NCI-H1105 (cell line): ENCODE measurements at places on chromosomes 13 and 19.

GRCh38 chr13:79679334-79679733, 198.4 kb downstream of the NDFIP2 start:
- peak; percentile 31 for DNase-seq

GRCh38 chr13:52004511-52005170, 6.6 kb downstream of the ATP7B start:
- no peak for DNase-seq

- DNase-seq: no peak
These were observed 53.4 kb downstream of the MTMR6 start for GRCh38 chr13:25233861-25234260.

GRCh38 chr13:44573071-44573470, 3.1 kb downstream of the TSC22D1 start:
- no peak for DNase-seq

GRCh38 chr13:77833331-77833863, 85.2 kb downstream of the EDNRB start:
- DNase-seq: no peak

- DNase-seq: no peak
These were observed 3.5 kb downstream of the KLF2 start for GRCh38 chr19:16327911-16328823.

DNA sequence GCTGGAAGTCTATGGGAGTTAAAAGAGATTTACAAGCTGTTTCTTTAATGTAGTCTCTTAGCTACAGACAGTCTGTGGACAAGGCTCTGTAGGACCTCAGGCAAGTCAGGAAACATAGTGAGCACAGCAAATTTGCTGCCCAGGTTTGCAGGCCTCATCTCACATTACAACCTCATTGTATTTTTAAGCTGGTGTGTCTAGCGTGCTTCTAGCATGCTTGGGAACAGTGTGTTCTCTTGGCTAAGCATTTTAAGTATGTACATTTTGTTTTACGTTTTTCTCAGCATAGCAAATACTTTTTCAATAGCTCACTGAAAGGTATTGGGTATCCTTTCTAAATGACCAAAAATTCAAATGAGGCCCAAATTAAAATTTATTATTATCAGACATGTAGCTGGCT, 113.2 kb downstream of the STARD13 start:
- DNase-seq: no peak

DNA sequence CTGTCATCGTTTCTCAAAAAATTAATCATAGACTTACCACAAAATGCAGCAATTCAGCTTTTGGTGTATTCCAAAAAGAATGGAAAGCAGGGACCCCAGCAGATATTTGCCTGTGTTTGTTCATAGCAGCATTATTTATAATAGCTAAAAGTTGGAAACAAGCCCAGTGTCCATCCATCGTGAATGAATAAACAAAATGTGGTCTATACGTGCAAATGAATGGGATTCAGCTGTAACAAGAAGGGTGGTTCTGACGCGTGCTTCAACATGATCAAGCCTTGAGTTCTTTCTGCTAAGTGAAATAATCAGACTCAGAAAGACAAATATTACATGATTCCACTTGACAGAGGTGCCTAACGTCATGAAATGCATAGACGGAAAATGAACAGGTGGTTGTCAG, 36.4 kb downstream of the PSG11 start:
- peak; percentile 72 for DNase-seq

GRCh38 chr13:46166224-46166584, 15.8 kb downstream of the LCP1 start:
- DNase-seq: no peak

DNA sequence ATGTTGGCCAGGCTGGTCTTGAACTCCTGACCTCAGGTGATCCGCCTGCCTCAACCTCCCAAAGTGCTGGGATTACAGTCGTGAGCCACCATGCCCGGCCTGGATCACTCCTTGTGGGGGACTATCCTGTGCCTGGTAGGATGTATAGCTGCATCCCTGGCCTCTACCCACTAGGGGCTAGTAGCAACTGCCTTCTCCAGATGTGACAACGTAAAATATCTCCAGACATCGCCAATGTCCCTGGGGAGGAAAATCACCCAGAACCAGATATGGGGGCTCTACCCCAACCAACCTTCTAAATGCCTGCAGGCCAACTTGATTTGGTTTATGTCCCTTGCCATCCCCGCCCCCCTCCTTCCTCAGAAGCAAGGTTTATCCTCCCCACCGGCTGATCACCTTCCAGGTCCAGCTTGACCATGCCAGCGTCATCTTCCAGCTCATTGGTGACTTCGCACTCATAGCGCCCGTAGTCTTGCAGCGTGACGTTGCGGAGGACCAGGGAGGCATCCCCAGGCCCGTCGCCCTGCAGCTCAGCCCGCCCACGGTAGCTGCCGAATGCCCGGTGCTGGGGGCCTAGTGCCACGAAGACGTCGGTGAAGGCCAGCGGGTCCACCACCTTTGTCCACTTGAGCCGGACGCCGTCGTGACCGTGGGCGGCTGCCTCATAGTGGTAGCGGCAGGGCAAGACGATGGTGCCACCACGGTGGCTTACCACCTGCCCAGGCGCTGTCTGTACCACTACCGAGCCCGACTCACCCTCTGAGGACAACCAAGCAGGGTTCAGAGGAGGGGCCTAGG, 12.5 kb downstream of the TM6SF2 start:
- no peak for DNase-seq

DNA sequence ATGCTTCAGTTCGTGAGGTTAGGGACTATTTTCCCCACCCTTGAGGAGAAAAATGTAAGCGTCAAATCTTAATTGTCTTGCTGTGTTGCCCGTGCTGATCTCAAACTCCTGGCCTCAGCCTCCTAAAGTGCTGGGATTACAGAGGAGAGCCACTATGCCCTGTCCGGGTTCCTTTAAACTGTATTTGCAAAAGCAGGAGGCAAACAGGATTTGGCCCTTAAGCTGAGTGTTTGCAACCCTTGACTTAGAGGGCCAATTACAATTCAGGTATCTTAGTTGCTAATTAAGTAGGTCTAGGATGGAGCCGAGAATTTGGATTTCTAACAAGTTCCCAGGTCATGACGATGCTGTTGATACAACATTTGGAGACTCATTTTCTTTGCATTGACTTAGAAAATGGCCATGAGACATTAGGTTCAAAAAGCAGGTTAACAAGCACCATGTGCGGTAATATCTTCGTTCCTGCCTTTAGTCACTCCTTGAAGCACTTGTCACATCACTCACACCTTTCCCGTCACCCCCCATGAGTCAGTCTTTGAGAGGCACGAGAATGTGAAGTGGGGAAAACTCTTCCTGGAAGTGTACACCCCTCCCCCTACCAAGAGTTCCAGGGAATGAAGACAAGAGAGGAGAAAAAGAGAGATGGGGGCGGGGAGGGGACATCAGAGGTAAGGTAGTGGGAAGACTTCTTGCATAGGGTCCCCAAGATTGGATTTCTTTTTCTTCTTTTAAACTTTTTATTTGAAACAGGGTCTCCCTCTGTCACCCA, 2.6 kb downstream of the NAPSA start:
- DNase-seq: no peak

GRCh38 chr19:17421942-17422341, 2.1 kb downstream of the MVB12A start:
- no peak for DNase-seq

DNA sequence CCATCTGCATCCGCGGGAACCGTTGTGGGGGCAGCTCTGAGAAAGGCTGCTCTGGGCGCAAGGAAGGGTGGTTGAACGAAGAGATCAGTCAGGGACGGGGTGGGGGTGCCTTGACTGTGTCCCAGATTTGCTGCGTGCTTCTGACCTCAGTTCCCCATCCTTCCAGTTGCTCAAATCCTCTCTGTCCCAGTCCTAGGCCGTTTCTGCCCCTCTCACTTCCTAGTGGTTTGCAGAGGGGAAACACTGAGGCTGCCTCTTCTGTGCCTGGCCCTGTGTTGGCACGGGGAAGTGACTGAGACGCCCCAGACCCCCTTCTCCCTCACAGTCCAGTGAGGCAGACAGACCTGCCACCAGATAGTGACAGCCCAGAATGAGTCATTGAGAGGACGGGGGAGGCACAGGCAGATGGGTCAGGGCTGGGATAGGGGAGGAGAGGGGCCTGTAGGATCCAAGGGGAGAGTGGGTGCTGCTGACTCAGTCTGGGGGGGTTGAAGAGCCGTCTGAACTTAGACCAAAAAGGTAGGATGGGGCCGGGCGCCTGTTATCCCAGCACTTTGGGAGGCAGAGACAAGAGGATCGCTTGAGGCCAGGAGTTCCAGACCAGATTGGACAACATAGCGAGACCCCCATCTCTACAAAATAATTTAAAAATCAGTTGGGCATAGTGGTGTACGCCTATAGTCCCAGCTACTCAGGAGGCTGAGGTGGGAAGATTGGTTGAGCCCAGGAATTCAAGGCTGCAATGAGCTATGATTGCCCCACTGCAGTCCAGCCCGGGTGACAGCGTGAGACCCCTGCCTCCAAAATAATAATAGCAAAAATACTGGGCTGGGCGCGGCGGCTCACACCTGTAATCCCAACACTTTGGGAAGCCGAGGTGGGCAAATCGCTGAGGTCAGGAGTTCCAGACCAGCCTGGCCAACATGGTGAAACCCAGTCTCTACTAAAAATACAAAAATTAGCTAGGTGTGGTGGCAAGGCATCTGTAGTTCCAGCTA, 26.5 kb downstream of the NUMBL start:
- no peak for DNase-seq

GRCh38 chr13:55534306-55534705, 1606.4 kb upstream of the PRR20A start:
- no peak for DNase-seq

DNA sequence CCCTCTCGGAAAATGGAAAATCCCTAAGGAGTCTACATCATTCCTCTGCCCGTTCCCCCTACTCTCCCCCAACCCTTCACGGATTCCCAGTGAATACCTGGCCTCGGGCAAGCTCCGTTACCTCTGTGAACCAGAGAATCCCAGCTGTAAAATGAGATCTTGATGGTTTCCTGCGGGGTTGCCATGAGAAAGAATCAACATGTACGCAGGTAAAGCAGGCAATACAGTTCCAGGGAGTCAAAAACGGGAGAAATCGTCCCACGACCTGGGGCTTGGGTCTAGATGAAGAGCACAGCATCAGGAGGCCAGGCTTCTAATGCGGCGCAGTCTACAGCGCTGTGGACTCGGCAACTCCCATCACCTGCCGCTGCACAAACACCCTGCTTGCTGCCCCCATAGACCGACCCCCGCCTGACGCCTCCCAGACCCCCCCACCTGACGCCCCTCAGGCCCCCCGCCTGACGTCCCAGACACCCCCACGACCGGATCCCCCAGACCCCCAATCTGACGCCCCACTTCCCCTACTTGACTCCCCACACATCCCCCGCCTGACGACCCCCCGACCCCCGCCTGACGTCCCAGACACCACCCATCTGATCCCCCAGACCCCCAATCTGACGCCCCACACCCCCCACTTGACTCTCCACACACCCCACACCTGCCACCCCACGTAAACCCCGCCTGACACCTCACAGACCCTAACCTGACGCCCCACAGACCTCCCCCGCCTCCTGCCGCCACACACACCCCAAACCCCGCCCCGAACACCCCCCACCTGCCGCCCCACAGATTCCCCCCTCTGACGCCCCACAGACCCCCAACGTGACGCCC, 680 bp downstream of the LIG4 start:
- DNase-seq: peak; percentile 75

GRCh38 chr19:51333836-51334460, 8.0 kb downstream of the VSIG10L start:
- DNase-seq: no peak

- no peak for DNase-seq
These were observed 188.8 kb downstream of the TUBA3C start for GRCh38 chr13:18992791-18993190.

- DNase-seq: peak; percentile 36
These were observed 152.4 kb downstream of the DCLK1 start for GRCh38 chr13:35978607-35979316.

GRCh38 chr13:46297361-46297811, 85.7 kb downstream of the LRRC63 start:
- DNase-seq: no peak

- DNase-seq: no peak
These were observed 142.3 kb upstream of the ARGLU1 start for GRCh38 chr13:106710266-106710665.

- no peak for DNase-seq
These were observed 336 bp downstream of the CD22 start for GRCh38 chr19:35329323-35329722.

DNA sequence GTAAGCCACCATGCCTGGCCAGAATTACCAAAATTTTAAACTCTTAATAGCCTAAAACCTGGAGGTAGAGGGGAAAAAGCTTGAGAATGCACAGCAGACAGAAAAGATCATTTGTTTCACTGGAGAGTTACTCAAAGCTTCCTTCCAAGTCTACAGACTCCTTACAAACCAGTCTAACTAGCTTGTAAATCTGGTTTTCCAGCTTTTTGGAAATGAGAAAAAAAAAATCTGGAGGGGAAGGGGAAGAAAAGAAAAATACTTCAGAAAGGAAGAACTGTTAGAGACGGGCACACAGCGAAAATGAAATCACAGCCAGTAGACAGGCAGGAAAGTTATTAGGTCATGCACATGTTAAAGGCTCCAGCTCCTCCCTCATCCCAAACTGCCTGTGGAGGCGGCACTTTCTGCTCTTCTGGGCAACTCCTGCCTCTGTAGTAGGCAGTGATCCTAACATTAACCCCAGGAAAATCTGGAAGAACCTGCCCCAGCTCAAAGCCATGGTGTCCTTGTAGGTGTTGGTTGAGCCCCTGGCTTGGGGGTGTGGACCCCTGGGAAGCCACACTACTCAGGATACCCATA, 17.3 kb downstream of the PARP4 start:
- DNase-seq: no peak

DNA sequence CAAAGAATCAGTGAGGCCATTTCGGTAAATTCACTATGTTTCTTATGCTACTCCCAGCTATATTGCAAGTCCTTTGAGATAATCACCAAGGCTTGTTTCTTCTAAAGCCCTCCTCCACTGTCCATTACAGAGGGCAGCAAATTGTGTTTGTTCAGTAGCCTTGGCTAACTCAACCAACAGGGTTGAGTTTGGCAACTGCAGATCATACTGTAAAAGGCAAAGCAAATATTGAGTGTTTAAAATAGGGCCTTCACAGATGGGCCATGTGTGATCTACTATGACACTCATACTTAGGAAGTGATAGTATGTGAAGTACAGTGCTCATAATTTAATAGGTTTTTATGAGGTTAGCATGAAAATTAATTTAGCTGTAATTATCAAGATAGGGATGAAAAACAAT, 171.3 kb downstream of the DACH1 start:
- DNase-seq: no peak

- DNase-seq: no peak
These were observed 547.0 kb upstream of the SLITRK5 start for GRCh38 chr13:87123987-87124784.
